ENCODE measurements at places on chromosomes 5 and 9. TPM values are rescaled to one million over a fixed set of nuclear protein-coding genes. Genes with fewer than 3 reads are reported as not detected.

DNA sequence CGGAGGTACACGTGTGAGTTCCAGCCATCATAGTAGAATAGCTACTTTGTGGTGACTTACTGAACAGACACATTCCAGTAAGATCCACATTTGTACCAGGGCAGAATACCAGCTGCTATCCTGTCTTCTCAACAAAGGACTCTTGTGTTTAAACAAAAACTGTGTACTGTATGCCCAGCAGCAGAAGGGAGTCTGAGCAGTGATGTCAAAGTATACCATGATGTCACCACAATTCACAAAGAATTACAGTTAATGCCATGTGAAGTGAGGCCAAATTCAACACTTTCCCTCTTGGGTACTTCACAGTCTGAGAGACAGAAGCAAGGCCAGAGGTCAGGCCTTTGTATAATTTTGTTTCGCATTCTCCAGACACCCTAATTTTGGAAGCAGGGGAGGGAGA, 137.0 kb downstream of the ADAMTSL1 start:
- peaks cover 4% of the 10 kb centered on the region for H3K27me3 ChIP-seq
- H3K27ac ChIP-seq = no peak overlapping the region
- peaks cover 15% of the 10 kb centered on the region for H3K4me1 ChIP-seq

Gene TMCO6
- 22.7 TPM for total RNA-seq

DNA sequence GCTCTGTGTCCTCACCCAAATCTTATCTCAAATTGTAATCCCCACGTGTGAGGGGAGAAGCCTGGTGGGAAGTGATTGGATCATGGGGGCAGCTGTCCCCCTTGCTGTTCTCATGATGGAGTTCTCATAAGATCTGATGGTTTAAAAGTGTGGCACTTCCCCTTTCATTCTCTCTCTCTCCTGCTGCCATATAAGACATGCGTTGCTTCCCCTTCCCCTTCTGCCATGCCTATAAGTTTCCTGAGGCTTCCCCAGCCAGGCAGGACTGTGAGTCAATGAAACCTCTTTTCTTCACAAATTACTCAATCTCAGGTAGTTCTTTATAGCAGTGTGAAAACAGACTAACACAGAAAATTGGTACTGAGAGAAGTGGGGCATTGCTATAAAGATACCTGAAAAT, 107.7 kb downstream of the DMAC1 start:
- no peaks in the 10 kb centered on the region for H3K27me3 ChIP-seq
- H3K4me3 ChIP-seq = no peak overlapping the region
- H3K27ac ChIP-seq = no peak overlapping the region
- peaks cover 6% of the 10 kb centered on the region for H3K4me1 ChIP-seq
- no peak for DNase-seq

Gene ISCA1
- 41.9 TPM for total RNA-seq
